ENCODE measurements at places on chromosomes 5 and 9.

- DNase-seq, result no peak
Measured at GRCh38 chr5:117504305-117504704, 929.7 kb upstream of the SEMA6A start.

DNA sequence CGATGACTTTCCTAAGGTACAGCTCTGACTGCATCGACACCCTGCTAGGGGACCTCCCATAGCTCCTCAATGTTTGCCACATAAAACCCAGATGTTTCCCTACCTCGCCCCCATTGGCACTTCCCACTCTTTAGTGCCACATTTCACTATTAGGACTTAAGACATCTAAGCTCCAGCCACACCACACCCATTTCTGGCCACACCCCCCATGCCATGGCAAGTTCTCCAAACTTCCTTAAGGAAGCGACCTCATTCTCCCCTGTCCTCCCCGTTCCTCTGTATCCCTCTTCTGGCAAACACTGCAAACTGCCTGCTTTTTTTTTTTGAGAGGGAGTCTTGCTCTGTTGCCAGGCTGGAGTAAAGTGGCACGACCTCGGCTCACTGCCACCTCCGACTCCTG is 62.9 kb downstream of the USP20 start:
- DNase-seq, result no peak

GRCh38 chr5:140926443-140927227 is 536 bp downstream of the PCDHAC1 start:
- DNase-seq, result peak; percentile 65

DNA sequence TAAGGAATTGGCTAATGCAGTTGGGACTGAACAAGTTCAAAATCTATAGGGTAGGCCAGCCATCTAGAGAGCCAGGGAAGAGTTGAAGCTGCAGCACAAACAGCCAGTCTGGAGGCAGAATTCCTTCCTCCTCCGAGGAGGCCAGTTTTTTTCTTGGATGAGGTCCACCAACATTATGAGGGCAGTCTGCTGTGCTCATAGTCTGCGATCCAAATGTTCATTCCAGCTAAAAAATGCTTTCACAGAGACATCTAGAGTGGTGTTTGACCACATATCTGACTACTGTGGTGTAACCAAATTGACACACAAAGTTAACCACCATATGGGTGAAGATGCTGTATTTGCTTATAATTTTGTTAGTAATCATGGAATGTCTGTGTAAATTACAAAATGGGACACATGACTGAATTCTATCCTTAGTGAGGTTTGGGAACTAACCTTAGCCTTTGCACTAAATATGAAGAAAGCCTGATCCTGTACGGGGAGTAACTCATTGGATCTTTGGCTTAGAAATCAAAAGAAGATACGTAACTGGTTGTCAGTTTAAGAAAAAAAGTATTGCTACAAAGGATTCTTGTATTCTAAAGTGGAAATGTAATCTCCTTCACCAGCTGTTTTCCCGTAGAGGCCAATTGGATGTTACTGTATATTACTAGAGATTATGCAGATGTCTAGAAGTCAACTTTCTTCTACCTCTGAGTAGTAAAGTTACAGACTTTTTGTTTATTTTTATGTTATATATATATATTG is 70.6 kb downstream of the SPIN1 start:
- no peak for DNase-seq

GRCh38 chr5:131593921-131594320 is 41.1 kb downstream of the RAPGEF6 start:
- no peak for DNase-seq

DNA sequence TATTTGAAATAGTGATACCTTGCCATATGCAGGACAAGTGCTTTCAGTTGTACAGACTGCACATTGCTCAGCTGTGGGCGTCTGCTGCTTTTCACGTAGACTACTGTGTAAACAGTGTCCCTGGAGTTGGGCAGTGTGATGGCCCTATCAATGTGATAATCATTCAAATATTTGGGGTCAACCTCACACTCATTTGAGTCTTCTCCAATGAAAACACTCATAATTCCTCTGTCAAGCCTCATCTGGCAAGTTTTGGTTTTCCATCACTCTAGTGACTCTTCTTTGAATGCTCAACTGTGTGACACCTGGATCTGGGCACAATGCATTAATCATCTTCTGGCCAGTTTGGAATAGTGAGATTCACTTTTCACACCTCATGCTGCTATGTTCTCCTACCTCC is 64.4 kb downstream of the UGCG start:
- no peak for DNase-seq

DNA sequence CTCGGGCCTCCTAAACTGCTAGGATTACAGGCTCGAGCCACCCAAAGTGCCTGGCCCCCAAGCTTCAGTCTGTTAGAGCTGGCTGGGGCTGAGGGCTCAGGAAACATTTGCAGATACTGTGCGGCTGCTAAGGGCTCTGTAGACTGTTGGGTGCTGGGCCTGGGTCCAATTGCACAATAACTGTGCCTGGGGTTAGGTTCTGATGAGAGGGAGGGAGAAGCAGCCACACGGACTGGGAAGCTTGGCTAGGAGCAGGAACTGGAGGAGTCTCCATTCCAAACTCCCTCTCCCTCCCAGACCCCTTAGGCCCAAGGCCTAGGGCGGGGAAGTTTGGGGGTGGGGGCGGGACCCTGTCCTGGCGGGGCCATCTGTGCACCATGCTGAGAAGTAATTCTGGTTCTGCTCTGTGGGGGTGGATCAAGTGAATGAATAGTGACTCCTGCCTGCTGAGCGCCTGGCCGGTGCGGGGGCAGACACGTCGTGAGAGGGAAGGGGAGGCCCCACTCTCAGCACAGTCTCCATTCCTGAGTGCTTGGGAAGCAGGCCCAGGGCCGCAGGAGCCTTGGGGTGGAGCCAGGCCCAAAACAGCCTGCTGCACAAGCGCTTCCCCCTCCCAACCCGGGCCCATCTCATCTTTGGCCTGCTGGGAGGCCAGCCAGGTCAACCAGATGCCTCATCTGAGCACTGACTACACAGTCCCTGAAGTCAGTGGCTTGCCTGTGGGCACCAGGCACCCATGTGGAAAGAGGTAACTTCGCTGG is 1.5 kb downstream of the ASS1 start:
- DNase-seq, result no peak

DNA sequence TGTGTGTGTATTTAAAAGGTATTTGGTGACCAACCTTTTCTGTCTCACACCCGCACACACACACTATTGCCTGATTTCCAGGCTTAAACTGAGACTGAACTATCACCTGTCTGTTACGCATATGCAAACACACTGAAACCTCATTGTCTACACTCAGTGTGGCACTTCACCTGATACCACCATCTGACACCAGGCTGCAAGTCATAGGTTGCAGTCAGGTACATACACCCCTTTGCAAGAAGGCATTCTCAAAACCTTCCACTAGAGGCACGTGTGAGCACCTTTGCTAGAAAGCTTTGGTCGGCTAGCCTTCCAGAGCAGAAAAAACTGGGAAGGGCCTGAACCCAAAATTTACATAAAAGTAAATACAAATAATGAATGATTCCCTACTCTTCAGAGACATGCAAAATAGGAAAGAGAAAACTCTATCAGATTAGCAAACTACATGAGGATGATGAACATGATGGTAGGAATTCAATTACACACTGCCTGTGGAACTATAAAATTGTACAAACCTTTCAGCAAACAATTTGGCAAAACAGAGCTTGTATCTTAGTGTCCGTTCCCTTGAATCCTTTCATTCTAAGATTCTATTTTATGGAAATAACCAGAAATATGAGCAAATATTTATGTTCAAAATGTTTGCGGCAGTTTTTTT is 5.9 kb upstream of the FOXD1 start:
- DNase-seq, result peak; percentile 59

- DNase-seq, result no peak
Measured at GRCh38 chr9:88741335-88741734, 206.4 kb downstream of the NXNL2 start.

DNA sequence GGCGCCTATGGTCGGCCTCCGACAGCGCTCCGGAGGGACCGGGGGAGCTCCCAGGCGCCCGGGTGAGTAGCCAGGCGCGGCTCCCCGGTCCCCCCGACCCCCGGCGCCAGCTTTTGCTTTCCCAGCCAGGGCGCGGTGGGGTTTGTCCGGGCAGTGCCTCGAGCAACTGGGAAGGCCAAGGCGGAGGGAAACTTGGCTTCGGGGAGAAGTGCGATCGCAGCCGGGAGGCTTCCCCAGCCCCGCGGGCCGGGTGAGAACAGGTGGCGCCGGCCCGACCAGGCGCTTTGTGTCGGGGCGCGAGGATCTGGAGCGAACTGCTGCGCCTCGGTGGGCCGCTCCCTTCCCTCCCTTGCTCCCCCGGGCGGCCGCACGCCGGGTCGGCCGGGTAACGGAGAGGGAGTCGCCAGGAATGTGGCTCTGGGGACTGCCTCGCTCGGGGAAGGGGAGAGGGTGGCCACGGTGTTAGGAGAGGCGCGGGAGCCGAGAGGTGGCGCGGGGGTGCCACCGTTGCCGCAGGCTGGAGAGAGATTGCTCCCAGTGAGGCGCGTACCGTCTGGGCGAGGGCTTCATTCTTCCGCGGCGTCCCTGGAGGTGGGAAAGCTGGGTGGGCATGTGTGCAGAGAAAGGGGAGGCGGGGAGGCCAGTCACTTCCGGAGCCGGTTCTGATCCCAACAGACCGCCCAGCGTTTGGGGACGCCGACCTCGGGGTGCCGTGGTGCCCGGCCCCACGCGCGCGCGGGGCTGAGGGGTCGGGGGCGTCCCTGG is 561 bp downstream of the DAPK1 start:
- DNase-seq, result peak; percentile 59

- no peak for DNase-seq
Measured at GRCh38 chr9:128335161-128335560, 5.2 kb upstream of the SLC27A4 start.

DNA sequence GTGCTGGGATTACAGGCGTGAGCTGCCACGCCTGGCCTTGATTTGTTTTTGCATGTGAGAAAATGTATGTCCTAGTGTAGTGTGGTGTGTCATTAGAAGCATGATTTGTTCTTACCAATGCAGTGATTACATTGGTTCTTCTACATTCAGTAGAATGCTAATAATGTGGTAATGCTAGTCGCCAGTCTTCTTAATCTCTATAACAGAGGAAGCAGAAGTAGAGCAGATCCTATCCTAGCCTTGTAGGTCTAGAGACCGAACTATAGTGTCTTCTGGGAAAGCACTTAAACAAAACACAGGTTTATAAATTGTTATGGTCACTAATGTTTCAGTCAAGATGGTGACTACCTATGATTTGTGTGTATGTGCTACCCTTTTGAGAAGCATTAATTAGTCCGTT is 197.5 kb upstream of the DMRT1 start:
- no peak for DNase-seq

DNA sequence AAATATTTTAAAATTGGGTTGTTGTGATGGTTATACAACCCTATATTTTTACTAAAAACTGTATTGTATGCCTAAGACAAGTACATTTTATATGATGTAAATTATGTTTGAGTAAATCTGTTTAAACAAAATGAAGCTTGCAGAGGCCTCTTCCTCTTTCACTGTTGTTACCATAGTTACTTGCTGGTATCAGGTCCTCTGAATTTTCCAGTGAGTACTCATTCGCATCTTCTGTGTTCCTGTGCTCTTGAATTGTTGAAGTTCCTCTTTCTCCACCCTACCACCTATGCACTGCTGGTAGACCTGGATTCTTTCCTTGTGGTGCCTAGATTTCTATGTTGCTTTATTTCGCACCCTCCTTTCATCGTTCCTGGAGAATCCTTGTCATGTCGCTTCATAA is 938.5 kb upstream of the ACO1 start:
- no peak for DNase-seq

GRCh38 chr9:100488177-100488576 is 15.2 kb downstream of the TMEFF1 start:
- no peak for DNase-seq

DNA sequence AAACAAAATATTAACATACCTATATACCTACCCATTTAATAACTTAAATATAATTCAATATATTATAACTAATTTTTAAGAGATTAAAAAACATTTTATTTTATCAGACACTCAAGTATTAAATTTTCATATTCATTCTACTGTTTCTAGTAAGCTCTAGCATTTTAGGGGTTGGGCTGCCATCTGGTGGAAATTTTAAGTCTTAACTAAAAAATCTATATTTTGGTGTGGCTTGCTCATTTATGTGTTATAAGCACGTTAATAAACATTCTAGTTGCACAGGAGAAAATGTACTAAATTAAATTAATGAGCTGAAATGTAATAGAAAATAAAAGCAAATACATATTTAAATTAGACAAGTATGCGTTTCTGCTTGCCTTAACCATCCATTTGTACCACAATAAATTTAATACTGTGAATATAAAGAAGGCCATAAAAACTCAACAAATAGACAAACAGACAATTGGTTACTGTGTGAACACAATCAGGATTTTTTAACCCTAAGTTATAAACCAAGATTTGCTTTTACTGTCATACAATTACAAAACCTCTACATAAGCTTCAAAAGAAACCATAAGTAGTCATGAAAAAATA is 1728.3 kb upstream of the CDH9 start:
- DNase-seq, result no peak

GRCh38 chr9:88585426-88585825 is 50.4 kb downstream of the NXNL2 start:
- no peak for DNase-seq

GRCh38 chr5:12526113-12526512 is 621.9 kb upstream of the CTNND2 start:
- no peak for DNase-seq

DNA sequence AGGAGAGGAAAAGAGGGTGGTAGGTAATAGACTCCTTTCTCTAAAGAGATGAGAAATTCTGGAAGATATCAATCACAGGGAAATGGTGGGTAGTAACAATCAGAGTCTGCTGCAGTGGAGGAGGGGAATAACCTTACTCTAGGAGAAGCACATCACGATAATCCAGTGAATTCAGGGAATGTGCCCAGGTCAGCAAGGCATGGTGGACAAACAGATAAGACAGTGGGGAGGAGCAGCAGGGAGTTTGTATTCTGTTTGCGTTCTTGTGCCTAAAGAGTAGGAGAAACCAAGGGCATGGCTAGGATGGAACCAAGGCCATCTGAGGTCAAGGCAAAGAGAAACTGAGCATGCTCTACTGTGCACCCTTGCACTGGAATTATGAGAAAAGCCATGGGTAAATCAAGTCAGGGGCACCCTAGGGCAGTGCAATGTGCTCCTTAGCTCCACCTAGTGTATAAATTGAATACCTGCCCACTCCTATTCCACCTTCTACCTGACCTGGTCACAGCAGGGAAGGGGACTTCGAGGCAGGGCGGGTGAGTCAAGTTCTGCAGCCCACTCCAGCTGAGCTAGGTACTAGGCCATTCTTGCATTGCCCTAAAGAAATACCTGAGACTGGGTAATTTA is 31.6 kb downstream of the RETREG1 start:
- no peak for DNase-seq

- no peak for DNase-seq
Measured at GRCh38 chr9:126548312-126548711, 65.4 kb upstream of the LMX1B start.

DNA sequence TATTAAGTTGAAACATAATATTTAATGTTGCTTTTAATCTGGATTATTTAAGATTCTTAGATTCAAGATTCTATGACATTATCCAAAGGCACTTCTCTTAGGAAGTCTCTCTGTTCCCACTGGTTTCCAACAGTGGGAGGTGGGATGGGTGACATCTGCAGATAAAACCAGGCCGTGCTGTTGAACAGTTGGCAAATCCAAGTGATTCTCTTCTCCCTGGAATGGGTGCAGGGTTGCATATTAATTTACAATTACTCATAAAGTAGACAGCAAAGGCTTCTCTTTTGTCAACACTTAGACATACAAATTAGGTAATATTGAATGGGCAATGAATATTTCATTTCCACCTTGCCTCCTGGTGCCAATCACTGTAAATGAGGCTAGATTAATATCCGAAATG is 233.7 kb upstream of the IL12B start:
- no peak for DNase-seq

GRCh38 chr5:80736730-80737129 is 81.9 kb upstream of the DHFR start:
- no peak for DNase-seq

GRCh38 chr9:4223312-4223833 is 76.5 kb downstream of the GLIS3 start:
- DNase-seq, result no peak
